ENCODE measurements at places on chromosomes 4 and X.

DNA sequence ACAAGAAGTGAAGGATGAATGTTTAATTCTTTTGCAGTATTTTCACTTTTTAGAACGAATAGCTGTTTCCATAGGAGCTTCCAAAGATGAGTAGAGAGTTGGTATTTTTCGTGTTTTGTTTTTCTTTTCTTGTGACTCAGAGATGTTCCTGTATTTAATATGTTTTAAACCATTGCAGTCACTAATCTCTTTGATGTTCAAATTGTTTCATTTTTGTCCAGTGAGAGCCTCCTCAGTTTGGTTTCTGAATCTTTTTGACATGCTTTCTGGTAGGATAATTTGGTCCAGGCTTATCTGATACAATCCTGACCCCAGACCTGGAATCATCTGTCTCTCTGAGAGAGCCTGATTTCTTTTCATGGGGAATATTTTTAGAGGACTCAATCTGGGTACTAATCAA lies 41.6 kb downstream of the BEX3 start:
- no peak for DNase-seq

GRCh38 chrX:75786290-75786689 lies 1.2 kb upstream of the MAGEE2 start:
- DNase-seq: no peak

GRCh38 chrX:107713543-107714205 lies 61.9 kb downstream of the TSC22D3 start:
- no peak for DNase-seq

GRCh38 chrX:1778817-1779216 lies 164.0 kb downstream of the ASMT start:
- DNase-seq: no peak

GRCh38 chrX:129773649-129774458 lies 5.9 kb upstream of the SASH3 start:
- DNase-seq: no peak

- DNase-seq: no peak
Measured at GRCh38 chr4:185463541-185463940, 8.0 kb downstream of the CCDC110 start.

- no peak for DNase-seq
Measured at GRCh38 chr4:67288964-67289363, 256.3 kb downstream of the CENPC start.

GRCh38 chrX:139974471-139974870 lies 9.2 kb upstream of the CXorf66 start:
- DNase-seq: no peak

DNA sequence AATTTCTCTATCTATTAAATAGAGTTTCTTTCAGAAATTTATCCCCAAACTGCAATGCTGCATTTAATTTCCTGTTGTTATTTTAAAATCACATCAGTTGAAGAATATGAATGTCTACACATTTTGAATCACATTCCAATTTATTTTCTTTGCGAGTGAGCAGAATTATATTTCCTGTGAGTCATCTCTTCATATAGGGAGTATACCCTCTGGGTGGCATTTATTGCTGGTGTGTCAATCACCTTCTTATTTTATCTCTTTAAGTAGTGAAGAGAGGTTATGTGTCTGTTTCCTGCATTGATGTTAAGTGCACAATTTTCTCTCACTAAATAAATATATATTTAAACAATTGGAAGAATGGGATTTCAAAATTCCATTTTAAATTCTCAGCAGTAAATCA lies 511.0 kb upstream of the ATOH1 start:
- DNase-seq: no peak

GRCh38 chrX:38982843-38983242 lies 181.6 kb downstream of the MID1IP1 start:
- DNase-seq: no peak

DNA sequence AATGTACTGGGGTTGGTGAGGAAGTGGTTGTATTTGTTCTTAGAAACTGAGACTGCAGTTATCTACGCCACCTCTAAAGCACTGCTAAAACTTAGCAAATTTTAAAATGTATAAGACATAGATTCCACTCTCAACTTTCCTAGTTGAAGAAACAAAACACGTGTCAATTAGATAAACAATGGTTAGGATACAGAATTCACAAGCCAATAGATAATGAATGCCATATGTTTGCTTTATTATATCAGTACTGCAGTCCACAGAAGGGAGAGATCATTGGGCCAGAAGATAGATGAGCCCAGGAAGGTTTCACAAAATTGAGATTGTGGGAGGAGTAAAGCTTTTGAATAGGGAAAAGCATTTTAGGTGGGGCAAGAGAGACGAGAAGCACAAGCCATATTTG lies 14.3 kb downstream of the TMEM33 start:
- DNase-seq: no peak

GRCh38 chr4:2361366-2362265 lies 56.8 kb downstream of the ZFYVE28 start:
- DNase-seq: no peak

GRCh38 chr4:122107680-122108079 lies 44.5 kb upstream of the BLTP1 start:
- no peak for DNase-seq

DNA sequence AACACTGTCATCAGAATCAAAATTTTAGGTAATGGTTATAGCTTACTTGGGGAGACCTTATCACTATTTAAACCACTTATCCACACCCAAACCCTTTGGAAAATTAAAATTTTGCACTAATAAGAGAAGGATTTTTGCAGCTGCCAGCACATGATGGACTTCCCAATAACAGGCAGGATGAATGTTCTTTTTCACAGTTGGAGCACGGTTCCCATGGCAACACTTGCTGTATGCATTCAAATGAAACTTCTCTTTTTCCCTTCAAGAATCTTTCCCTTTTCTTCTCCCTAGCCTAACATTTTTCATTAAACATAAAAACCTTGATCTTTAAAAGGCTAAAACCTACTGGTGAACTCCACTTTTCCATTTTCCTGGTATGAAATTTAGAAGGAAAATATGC lies 768.2 kb downstream of the KCTD8 start:
- no peak for DNase-seq

GRCh38 chr4:8410641-8411271 lies 29.8 kb downstream of the ACOX3 start:
- no peak for DNase-seq

- no peak for DNase-seq
Measured at GRCh38 chrX:64265265-64265664, 34.9 kb upstream of the ASB12 start.

- DNase-seq: no peak
Measured at GRCh38 chr4:122453384-122453995, 3.0 kb downstream of the IL2 start.

DNA sequence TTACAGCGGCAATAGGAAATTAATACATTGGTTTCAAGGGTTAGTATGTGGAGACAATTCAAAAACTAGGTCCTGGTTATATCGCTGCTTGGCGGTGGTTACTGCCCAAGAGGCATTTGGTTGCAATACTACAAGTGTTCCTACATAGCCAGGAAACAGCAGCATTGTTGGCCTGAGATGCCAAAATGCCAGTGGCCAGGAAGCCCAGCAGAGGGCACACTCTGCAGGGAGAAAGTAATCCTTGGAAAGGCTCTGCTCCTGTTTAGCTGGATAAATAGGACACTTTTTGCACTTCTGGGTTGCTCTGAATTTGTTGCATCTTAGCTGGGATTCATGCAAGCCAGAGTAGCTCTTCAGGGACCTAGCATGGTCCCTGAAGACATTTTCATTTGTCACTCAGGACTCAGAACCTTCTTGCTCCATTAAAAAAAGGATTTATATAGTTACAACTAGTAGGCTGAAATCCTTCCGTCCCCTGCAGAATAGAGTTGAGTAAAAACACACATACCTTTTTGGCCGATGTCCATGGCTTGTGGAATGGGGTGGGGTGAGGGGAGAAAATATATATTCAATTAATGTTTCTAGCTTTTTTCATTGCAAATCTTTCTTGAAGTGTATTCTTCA lies 8.1 kb upstream of the GPR119 start:
- no peak for DNase-seq

GRCh38 chr4:108559068-108559793 lies 61.1 kb upstream of the RPL34 start:
- no peak for DNase-seq

DNA sequence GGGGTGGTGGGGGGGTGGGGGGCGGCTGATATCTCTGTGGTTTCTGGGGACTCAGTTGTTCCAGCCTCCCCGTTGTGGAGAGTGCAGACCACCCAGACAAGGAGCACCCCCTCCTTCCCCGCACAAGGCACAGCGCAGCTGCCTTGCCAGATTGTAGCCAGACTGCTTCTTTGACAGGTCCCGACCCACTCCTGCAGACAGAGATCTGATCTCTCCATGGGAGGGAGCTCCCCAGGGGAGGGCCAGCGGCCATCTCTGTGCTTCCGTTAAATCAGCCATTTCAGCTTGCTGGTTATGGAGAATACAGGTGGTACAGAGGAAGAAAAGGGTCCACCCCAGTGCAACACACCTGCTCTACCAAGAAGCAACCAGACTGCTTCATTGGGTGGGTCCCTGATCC lies 80.8 kb downstream of the FGF16 start:
- no peak for DNase-seq

DNA sequence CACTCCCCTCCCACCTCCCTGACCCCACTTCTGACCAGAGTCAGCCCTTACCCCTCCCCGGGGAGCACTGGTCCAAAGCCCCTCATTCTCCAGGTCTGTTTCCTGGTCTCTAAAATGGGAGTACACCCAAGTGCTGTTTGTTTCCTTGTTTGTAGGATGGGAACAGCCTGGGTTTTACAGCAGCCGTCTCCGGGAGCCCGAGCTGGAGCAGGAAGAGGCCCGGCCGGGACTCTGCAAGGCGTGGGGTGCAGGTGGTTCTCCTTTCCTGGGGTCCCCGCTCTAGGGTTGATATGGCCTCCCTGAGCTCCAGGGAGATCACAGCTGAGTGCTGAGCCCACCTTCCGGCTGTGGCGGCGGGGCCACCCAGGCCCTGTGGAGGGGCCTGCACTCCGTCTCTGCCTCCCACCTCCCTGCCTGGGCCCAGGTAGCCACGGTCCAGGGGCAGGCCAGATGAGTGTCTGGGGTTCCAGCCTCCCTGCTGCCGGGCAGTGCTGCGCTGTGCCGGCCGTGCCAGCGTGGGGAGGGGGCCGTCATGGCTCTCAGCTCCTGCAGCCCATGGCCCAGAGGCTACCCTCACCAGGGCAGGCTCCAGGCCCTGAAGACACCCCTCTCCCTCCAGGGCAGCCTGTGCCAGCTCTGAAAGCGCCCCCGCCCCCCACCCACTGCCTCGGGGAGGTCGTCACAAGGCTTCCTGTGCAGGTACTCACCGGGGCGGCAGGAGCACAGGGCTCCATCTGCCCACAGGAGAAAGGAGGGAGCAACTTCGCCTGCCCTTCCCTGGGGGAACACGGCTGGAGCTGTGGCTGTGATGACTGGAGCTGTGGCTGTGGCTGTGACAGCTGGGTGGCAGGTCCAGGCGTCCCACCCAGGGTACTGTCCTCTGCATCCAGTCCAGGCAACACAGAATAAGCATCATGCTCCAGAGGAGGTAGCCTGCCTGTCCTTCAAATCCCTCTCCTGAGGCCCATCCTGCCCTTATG lies 98.8 kb downstream of the ADRA2C start:
- no peak for DNase-seq

DNA sequence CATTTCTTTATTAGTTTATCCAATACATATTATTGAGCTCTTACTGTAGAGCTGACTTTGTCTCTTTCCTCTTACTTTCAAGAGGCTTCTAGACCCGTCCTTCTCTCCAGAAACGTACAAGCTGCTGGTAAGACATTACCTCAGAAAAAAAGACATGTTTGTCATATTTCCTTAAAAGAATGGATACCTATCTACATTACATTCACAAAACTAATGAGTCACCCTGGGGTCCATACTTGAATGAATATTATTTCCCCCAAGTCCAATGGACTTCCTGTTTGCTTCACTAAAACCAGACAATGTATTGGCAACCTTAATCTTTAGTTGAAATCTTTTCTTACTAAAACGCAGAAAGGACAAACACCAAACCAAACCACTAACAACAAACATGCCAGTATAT lies 176.5 kb upstream of the CLNK start:
- DNase-seq: no peak

GRCh38 chrX:154791939-154792338 lies 13.3 kb downstream of the MPP1 start:
- no peak for DNase-seq

GRCh38 chr4:113788888-113789287 lies 27.4 kb upstream of the CAMK2D start:
- no peak for DNase-seq

GRCh38 chr4:110175634-110176033 lies 22.8 kb downstream of the ELOVL6 start:
- no peak for DNase-seq

- DNase-seq: peak; percentile 21
Measured at GRCh38 chr4:152892974-152893373, 43.1 kb upstream of the FHDC1 start.

GRCh38 chr4:52371841-52372240 lies 287.3 kb downstream of the USP46 start:
- DNase-seq: no peak

DNA sequence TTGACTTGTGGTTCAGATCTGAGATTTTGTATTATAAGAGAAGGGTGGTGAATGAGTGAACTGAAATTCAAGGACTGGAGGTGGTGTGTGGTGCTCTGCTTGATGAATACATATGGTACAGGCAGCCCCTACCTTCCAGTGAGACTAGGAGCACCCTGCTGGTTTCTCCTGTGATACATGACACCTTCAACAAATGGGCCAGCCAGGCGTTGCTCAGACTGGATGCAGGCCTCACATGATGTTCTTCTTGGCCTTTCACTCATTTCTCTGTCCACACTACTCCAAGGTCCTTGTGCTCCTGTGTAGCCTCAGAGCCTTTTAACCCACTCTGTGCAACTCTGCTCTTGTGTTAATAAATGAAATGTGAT lies 67.2 kb downstream of the FNIP2 start:
- DNase-seq: no peak

DNA sequence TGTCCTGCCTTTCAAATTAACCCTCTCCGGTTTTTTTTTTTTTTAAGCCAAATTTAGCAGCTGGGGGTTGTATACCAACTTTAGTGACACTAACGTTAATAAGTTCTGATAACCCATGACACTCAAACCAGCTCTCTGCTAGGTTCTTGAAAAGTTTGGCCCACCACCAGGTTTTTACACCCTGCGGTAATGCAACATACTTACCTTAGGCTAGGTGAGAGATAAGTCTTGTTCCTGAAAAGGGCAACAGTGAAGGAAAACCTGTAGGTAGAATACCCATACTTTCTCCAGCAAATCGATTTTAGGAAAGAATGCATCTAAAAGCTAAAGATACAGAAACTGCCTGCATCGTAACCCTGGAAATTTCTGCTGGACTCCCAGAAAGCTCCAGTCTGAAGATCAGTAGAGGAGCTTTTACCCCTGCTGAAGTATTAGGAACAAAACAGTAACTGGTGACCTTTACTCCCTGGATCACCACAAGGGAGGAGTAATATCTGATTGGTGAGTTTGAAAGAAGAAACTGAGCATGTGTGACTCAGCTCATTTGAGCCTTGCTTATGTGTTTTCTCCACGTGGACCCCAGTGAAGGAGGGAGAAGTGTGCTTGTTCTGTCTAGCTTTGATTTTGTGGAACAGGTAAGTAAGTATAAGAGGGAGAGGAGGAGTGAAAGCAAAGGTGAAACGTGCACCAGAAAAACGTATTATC lies 34.4 kb upstream of the COX18 start:
- no peak for DNase-seq

GRCh38 chrX:1925053-1925481 lies 310.2 kb downstream of the ASMT start:
- no peak for DNase-seq

GRCh38 chr4:87880106-87880505 lies 47.3 kb downstream of the MEPE start:
- DNase-seq: no peak

GRCh38 chrX:47501226-47502074 lies 18.4 kb upstream of the ZNF41 start:
- no peak for DNase-seq

All from NCI-H1930 (cell line).